Cortex of kidney (tissue), 1 donor: ENCODE measurements at places on chromosomes 16 and 17.

GRCh38 chr17:9115214-9116191 lies 94.2 kb downstream of the NTN1 start:
- DNase-seq: no peak

- no peak for DNase-seq
These were observed 28.1 kb downstream of the OGFOD1 start for GRCh38 chr16:56479469-56479868.

DNA sequence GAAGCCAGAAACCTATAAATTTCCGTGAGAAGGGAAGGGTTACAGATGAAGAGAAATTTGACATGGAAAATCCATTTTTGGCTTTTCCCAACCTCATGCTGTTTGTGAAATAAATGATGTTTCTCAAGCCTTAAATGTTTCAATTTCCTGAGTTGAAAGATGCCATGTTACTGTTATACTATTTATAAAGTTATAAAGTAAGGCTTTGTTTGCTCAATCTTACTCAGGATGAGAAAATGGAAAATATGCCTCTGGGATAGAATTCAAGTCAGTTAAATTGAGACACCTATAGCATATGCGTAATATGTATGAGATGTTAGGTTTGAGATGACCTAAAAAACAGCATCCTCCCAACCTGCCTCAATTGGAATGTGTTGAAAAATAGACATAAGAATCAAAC lies 19.9 kb upstream of the FAM20A start:
- DNase-seq: no peak

DNA sequence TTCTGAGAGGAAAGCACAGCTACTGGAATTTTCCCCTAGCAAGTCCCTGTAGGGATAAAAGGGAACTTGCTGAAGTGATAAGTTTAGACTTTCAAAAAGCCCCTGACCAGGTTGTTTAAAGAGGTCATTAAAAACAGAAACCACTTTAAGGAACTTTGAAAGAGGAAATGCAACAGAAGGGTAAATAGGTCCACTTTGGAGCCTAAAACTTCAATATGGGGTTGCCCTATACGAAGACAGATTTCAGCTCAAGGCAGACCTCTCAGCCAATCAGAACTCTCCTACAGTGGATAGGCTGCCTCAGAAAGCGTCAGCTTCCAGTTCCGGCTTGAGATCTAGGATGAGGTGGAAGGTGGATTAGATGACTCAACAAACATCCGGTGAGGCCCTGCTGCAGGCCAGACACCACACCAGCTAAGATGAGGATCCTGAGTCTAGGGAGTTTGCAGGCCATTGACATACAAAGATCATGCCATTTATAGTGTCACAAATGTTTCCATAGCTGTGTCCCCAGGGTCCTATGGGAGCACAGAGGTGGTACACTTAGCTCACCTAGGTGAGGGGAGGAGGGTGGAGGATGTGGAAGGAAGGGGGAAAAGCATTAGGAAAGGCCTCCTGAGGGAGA lies 7.9 kb upstream of the MFSD6L start:
- no peak for DNase-seq

- no peak for DNase-seq
These were observed 110.5 kb downstream of the SDK2 start for GRCh38 chr17:73533781-73534180.

- DNase-seq: peak; percentile 85
These were observed at the start of gene GSE1 for GRCh38 chr16:85612801-85613603. Gene GSE1, plus strand, starts transcription at chr16:85613322. Its CDS starts 70 bp downstream, at chr16:85613392.
